ENCODE measurements at places on chromosomes 5 and 9.

DNA sequence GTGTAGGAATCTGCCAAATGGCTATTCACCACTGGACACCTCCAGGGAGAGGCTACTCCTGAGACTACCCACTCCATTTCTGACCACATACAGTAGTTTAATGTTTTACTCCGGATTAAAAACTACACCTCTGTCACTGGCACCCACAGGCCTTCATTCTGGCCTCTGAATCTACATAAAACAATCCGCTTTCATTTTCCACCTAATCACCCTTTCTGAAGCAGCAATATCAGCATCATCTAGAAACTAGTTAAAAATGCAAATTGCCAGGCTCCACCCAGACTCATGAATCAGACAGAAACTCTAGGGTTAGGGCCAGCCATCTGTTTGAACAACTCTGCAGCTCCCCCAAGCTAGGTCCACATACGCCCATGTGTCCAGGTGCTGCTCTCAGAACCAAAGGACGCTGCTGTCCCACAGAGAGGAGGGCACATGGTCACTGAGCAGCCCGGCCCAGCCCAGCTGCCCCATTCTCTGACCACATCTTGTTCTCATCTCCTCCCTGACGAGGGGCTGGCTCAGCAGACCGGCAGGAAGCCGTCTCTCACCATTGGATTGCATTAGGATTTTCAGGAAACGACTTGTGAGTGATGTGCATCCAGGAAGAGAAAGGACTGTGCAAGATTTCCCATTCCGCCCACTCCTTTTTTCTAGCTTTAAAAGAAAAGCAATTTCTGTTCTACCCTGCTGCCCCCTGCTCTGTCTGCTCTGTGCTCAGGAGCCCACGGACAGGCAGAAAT is 34.7 kb downstream of the ADAM19 start:
- no peak for DNase-seq

GRCh38 chr5:8019719-8020218 is 150.8 kb downstream of the MTRR start:
- DNase-seq = no peak

GRCh38 chr5:74919487-74919886 is 53.3 kb upstream of the FAM169A start:
- DNase-seq = peak; percentile 27

- peak; percentile 26 for DNase-seq
Observed at GRCh38 chr9:35859310-35859989, 10.8 kb downstream of the OR13J1 start.

- DNase-seq = peak; percentile 53
Observed at GRCh38 chr9:14345354-14346230, 31.7 kb upstream of the NFIB start.

- DNase-seq = no peak
Observed at GRCh38 chr5:62341783-62342475, 35.9 kb downstream of the KIF2A start.

DNA sequence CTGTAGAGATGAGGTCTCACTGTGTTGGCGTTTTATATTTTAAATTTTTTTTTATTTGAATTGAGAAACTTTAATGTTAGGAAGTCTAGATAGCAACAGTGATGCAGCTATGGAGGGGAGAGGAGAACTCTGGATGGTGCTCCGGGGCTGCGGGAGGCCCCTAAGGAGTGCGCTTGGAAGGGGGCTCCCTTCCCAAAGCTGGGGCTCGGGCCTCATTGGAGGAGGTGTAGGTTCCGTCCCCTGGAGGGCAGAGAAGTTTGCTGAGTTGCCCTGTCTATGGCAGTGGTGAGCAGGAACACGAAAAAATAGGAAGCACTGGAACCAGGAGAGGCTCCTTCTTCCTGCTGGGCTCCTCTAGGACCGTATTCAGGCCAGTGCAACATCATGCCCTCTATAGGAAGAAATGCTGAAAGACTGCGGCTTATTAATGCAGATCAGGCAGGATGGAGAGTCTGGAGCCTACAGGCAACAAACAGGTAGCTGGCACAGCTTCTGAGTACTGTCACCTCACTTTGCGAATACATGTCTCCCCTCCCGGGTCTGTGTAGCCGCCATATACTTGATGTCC is 16.1 kb downstream of the AHRR start:
- no peak for DNase-seq

DNA sequence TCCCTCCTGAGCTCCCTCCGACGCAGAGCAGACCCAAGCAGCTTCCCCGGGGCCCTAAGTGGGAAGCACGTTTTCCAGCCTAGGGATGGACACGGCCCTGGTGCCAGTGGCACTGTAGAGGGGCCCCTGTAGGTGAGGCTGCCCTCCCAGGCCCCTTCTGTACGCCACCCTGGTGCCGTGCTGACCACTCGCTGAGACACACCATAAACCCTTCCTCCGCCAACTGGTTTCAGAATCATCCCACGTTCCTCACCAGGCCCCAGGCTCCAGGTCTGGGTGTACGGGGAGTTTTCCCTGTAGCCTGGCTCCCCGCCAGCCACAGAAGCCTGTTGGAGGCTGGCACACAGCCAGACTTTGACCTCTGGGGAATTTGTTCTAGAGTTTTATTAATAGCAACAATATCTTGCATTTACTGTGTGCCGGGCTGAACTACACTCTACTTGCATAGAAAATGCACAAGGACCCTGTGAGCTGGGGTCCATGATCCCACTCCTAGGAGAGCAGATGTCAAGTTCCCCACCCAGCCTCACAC is 18.2 kb upstream of the WDR38 start:
- peak; percentile 88 for DNase-seq

DNA sequence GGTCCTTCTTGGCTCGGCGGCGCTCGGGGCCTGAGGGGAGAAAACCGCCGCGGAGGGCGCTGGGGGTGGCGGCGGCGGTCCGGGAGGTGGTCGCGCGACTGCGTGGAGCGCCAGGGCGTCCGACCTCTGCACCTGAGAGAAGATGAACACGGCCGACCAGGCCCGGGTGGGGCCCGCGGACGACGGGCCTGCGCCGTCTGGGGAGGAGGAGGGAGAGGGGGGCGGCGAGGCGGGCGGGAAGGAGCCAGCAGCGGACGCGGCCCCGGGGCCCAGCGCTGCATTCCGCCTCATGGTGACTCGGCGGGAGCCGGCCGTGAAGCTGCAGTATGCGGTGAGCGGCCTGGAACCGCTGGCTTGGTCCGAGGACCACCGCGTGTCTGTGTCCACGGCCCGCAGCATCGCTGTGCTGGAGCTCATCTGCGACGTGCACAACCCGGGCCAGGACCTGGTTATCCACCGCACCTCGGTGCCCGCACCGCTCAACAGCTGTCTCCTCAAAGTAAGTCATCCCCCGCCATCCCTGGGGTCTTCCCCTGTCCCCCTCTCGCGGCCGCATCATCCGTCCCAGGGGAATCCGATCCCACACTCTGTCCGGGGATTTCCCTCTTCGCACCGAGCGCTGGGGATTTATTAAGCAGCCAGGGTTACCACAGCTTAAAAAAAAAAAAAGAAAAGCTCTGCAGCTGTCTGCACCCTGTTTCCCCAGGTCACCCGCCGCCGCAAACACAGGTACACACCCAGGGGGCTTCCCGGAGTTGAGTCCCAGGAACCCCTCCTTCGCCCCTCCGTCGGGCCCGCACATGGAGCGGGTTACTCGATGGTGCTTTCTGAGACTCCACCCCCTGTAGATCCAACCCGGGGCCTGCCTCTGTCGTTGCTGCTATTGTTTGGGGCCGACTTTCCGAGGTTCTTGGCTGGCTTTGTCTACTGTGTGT is at the start of gene GTF3C4:
TSS of gene GTF3C4 (plus strand) at position 8 of the 935 bp plus-strand sequence. CDS start at position 143, 135 bp downstream.
- peak; percentile 40 for DNase-seq

- DNase-seq = no peak
Observed at GRCh38 chr5:150778517-150779396, at the start of gene SMIM3. SMIM3 (plus strand) TSS chr5:150778757; CDS start chr5:150795441, 16,684 bp downstream.

DNA sequence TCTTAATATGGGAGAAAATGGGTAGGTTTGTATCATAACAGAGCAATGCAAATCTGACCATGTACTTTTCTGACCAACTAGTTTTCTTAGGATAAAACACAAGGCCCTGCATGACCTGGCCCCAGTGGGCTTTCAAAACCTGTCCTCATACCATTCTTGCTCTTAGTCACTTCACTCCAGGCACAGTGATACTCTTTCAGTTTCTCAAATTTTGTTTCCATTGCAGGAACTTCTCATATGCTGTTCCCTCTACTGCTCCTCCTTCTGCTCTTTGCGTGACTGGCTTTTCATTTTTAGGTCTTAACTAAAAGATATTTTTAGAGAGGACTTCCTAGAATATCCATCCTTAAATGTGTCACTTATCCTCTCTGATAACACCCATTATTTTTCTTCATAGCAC is 112.4 kb downstream of the INIP start:
- no peak for DNase-seq

- DNase-seq = no peak
Observed at GRCh38 chr5:33688526-33688925, 203.3 kb downstream of the ADAMTS12 start.

- no peak for DNase-seq
Observed at GRCh38 chr5:58259685-58260152, 200.2 kb downstream of the PLK2 start.

DNA sequence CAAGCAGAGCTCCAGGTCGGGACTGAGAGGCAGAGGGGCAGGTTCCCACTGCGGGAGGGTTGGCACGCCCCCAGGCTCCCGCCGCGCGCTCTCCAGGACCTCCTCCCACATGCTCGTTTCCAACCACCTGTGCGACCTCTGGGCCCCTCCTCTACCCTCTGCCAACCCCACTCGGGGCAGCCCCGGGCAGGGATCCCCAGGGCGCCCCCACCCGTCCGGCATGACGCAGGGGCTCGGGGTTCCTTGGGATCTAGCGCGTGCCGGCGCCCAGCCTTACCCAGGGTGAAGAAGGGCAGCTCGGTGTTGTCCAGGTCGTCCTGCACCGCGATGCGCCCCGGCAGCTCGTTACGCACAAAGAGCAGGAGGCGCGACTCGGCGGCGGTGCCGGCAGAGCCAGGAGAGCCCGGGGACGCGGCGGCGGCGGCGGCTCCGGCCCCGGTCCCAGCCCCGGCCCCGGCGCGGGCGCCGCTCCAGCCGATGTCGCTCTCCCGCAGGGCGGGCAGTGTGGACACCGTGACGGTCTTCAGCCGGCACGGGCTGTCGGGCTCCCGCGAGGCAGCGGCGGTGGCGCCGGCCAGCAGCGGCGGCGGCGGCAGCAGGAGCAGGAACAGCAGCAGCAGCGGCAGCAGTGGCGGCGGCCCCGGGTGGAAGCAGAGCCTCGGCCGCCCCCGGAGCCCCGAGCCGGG is 494 bp downstream of the ASTN2 start:
- no peak for DNase-seq

DNA sequence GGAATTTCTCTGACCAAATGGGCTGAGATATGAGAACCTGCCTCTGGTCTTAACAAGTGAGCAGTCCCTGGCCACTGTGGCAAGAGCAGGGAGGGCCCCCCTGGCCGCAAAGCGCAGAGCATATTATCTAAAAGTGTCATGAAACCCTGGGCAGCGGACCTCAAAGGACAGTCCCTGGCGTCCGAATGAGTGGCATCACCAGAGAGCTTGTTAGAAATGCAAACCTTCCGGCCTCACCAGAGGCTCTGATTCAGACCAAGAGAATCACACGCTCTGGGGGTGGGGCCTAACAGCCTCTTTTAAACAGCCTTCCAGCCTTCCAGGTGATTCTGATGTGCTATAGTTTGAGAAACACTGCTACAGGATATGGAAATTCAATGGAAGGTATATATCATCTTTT is 10.9 kb downstream of the PTPN3 start:
- DNase-seq = no peak

- DNase-seq = no peak
Observed at GRCh38 chr5:142287096-142287972, 37.5 kb downstream of the SPRY4 start.

- no peak for DNase-seq
Observed at GRCh38 chr9:81156381-81156780, 533.0 kb downstream of the TLE1 start.

GRCh38 chr9:631596-631995 is 209.9 kb upstream of the DMRT1 start:
- no peak for DNase-seq

- DNase-seq = no peak
Observed at GRCh38 chr9:35357826-35358225, 132.1 kb upstream of the RUSC2 start.

DNA sequence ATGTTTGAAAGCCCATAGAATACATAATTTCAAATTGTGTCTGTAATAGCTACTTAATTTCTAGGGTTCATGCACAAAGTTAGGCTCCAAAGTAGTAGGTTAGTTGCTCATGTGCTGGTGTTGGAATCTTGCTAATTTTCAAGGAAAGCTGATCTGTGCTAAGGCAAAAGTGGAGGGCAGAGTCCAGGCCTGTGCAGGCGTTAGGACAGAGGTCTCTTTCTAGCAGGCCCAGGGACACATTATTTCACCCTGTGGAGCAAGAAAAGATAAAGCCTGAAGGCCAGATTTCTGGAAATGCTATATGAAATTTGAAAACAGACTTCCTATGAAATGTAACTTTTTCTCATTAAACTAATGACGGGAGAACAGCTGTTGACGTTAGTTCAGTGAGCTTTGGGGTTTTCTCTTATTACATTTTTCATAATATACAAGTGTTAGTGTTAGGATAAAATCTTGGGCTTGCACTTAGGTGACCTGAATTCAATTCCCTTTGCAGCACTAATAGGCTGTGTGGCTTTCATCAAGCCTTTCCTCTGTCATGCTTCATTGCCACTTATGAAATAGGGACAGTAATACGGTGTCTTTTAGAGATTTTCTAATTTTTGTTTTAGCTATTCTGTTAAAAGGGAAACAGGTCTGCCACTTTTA is 196.7 kb upstream of the HAPLN1 start:
- no peak for DNase-seq

DNA sequence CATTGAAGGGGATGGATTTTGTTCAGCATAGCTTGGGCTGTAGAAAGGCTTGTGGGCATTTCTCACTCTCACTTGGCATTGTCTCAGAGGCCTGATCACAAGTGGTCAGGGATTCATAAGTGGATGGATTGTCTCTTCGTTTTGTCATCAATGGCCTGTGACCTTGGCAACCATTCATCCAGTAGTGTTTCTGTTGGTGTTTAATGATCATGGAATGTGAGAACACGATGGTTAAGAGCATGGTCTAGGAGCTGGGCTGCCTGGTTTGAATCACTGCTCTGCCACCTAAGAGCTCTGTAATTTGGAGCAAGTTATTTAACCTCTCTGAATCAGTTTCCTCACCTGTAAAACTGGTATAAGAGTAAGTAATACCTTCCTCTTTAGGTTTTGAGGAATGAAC is 430.1 kb upstream of the MEF2C start:
- DNase-seq = no peak

- DNase-seq = peak; percentile 97
Observed at GRCh38 chr9:127574072-127574993, 37.7 kb upstream of the STXBP1 start.

GRCh38 chr9:135045264-135045927 is 42.1 kb upstream of the OLFM1 start:
- DNase-seq = no peak

GRCh38 chr5:137617528-137618205 is 118.2 kb downstream of the KLHL3 start:
- no peak for DNase-seq

DNA sequence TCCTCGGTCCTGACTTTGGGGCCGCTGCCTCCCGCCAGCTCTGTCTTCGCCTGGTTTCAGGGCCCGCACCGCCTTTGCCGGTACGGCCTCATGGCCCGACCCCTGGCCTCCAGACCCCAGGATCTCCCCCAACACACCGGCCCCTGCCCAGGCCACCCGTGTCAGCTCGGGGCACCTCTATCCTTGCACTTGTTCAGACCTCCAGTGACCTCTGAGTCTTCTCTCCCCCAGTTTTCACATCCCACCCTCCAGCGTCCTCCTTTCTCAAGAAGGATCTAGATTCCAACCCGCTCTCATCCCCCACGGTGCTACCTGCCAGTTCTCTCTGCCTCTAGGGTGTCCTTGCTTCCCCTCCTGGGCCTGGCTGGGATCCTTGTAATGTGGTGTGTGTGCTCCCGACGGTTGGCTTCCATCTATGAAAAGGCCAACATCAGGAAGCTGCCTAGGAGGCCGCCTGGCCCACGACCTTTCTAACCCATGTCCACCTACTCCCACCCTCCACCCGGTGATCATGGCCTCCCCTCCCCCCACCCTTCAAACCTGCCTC is 61.1 kb downstream of the SPATA31C2 start:
- no peak for DNase-seq
